ENCODE measurements at places on chromosomes 7 and 10.

DNA sequence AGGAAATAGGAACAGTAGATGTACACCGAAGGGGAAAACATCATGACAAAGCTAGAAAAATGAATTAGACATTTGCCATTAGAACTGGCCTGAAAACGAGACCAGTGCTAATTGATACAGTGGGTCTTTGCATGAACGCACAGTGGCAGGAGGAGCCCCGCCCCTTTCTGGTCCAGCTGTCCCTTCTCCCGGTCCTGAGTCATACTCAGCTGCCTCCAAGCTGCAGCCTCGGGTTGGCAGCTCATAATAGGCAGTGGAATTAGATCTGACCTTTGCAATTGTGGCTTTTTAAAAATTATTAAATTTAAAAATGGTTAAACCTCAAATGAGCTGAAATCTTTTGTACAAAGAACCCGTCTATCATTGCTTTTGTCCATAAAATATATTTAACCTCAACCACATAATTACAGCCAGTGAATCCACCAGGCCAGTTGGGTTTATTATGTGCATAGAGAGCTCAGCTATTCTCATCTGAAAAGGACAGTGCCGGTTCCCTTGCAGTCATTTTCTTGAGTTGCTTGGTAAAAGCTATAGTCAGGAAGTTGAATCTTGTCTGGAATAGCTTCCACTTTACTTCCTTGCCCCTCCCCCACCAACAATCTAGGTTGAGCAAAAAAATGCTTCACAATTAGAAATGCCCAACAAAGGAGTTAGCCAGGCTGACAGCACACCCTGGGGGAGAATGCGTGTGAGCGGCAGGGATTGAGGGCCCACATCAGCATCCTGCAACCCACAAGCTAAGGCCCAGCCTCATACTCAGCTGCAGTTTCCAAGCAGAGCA is 147.1 kb downstream of the BUB3 start:
- DNase-seq = no peak

DNA sequence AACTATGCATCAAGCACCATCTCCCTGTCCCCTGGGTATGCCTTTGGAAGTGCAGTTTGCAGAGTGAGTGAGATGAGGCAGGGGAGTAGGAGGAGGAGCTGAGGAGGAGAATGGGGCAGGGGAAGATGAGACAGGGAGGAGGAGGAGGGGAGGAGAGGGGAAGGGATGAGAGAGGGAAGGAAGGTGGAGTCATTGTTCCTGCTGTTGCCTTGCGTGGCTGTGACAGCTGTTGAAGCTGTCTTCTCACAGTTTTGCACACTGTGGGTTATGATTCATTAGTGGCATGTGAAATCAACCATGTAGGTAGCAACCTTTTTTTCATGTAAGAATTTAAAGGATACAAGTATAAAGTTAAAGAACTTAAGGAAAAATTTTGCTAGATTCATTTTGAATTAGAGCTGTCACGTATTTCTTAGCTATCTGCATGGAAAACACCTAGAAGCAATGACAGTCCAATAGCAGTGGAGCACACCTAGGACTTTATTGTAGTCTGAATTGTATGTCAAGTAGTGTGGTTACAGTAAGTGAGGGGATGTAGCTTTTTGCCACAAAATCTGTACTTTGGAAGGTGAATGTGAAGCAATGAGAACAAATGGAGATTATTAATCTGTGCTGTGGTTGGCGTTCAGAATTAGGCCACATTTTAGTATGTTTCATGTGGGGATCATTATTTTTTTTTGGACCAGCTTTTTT is 21.7 kb downstream of the CCM2 start:
- no peak for DNase-seq

DNA sequence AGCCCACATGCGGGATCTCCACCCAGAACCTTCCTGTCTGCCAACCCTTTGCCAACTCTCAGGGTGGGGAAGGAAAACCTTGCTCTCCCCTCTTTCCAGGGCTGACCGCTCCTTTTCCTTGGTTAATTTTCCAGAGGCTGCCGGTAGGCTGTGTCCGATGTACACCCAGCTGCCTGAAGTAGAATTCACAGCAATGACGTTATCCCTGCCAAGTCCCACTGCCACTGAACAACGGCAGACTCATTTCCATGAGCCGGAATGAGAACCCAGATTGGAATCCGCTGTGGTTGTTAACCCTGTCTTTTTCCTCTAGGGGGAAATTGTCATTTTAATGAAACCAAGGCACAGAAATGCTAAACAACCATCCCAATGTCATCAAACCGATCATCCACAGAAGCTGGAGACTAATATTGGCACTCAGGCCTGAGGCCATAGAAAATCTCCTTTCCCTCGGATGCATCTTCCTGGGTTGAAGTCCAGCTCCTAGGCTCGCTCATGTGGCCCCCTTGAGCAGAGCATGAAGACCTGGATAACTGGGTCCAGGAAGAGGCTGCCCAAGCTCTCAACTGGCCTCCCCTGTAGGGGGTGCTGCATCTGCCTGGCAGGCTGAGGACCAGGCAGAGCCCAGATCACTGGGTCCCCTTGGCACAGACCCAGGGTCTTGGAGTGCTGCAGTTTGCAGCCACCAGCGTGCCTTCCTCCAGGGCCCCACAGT is 30.4 kb downstream of the KLRG2 start:
- DNase-seq = no peak

DNA sequence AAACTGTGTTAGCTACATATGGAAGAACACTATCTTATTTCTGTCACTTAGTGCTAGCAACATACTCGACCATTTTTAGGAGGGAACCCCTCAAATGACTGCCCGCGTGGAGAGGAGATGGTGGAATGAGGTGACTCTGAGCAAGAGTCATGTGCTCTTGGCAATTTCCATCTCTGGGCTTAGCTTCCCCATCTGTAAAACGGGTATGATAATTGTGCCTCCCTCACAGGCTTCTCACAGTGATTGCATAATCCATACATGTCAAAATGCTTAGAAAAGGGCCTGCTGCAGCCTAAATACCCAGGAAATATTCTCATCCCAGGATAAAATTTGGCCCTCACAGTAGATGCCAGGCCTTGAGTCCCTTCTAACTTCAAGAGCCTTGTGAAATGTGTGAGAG is 86.6 kb downstream of the WDFY4 start:
- no peak for DNase-seq

- DNase-seq = no peak
Observed at GRCh38 chr10:17026686-17027485, 102.7 kb downstream of the CUBN start.

Measured in lung (tissue), 17 donors.